ENCODE measurements at places on chromosomes 6 and 20.

- DNase-seq: no peak
These were observed 186.2 kb upstream of the SYNDIG1 start for GRCh38 chr20:24283186-24283585.

DNA sequence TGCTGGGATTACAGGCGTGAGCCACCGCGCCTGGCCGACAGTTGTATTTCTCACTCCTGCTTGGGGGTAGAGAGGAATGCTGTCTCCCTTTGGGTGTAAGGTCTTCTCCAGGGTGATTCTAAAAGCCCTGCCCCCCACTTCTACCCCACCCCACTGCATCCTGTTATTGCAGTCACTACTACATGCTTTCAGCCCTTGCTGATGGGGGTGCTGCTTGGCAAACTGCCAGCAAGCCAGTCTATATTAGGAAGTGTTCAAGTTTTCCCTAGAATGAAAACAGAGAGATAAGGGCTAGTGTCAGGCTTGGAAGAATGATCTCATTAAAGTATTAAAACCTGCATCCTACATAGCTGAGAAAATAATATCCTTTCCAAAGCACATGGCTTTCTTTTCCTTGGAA lies 31.3 kb downstream of the TTI1 start:
- DNase-seq: no peak

- no peak for DNase-seq
These were observed 67.2 kb downstream of the PLCG1 start for GRCh38 chr20:41204304-41205265.

GRCh38 chr20:13102237-13102636 lies 93.5 kb downstream of the SPTLC3 start:
- DNase-seq: no peak

DNA sequence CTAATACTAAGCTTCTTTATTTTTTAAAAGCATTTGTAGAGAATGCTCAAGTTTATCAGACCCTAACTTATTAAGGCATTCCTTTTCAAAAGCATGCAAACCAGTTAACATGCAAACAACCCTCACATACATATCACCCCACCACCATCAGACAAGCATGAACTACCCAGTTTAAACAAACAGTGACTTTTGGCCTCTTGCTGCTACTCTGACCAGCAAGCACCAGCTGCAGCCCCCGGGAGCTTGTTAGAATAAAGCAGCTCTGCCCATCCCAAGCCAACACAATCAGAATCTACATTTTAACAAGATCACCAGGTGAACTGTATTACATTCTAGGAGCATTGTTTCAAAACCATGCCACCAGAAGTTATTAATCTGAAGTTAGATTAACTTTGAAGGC lies 5.9 kb upstream of the NUP153 start:
- DNase-seq: no peak

GRCh38 chr6:7238900-7239589 lies 74.0 kb downstream of the SSR1 start:
- peak; percentile 94 for DNase-seq

GRCh38 chr6:43907312-43907711 lies 137.3 kb downstream of the VEGFA start:
- DNase-seq: no peak

GRCh38 chr6:12869816-12870432 lies 153.4 kb downstream of the PHACTR1 start:
- no peak for DNase-seq

Measured in right lobe of liver (tissue), 6 donors.